ENCODE measurements at places on chromosomes 13 and 19. TPM values are rescaled to one million over a fixed set of nuclear protein-coding genes. Genes with fewer than 3 reads are reported as not detected.

Gene C13orf42
- not detected for total RNA-seq

Gene SYNGR4
- total RNA-seq: not detected

Gene CGB3
- total RNA-seq: not detected

Gene DAND5
- total RNA-seq: not detected

Gene FXYD7
- not detected for total RNA-seq

GRCh38 chr19:11054200-11054599, 35.1 kb upstream of the LDLR start:
- no peak for ATAC-seq

DNA sequence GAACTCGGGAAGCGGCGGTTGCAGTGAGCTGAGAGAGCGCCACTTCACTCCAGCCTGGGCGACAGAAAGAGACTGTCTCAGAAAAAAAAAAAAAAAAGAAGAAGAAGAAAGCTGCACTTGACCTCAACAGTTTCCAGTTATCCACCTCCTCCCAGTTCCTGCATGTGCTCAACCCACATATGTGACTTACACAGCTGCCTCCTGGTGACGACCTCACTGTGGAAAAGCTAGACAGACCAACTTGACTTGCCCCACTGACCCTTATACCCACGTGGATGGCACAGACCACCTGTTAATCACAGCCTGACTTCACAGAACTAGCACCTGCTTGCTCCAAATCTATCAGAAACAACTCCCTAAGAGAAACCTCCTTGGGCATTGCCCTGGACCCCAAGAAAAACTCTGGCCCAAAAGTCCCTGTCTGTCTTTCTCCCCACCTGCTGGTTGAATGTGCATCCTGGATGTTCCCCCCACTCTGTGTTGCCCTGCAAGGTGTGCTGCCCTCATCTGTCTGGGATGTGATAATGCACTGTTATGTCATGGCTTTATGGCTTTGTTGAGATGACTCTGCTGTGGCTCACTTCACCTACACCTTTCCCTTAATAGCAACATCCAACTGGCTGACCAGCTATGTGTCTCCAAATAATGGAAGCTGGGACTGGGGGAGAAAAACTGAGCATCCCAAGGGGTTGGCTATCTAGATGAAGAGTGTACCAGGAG, 2.8 kb downstream of the ZNF20 start:
- no peak for ATAC-seq

DNA sequence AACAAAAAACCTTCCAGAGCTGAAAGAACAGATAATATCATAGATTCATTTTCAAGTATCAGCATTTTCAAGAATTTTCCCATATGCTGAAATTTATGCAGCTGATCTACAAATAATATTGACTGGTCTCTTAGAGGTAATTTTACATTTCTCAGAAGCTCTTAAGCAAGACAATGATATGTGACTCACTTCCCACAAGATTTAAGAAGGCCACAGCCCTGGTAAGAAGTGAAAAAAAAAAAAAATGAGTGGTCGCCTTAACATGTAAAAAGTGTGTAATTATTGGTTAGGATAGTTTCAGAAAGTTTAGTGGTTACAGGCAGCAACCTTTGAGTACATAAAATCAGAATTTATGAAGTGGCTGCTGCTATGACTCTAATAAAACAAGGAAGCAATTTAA, 54.5 kb downstream of the NUFIP1 start:
- no peak for ATAC-seq

GRCh38 chr19:50331994-50332243, 2.7 kb upstream of the KCNC3 start:
- ATAC-seq: no peak

Measured in gastroesophageal sphincter (tissue), 4 donors.